ENCODE measurements at places on chromosomes 1 and 21. TPM values are rescaled to one million over a fixed set of nuclear protein-coding genes. Genes with fewer than 3 reads are reported as not detected.

Gene OR2T2
- not detected for total RNA-seq

GRCh38 chr1:118223426-118223825 lies 38.4 kb upstream of the SPAG17 start:
- no peaks in the 10 kb centered on the region for H3K36me3 ChIP-seq
- no peak overlapping the region for H3K27ac ChIP-seq
- no peaks in the 10 kb centered on the region for H3K27me3 ChIP-seq
- no peaks in the 10 kb centered on the region for H3K4me1 ChIP-seq

- peaks cover 46% of the 10 kb centered on the region for H3K27me3 ChIP-seq
- no peak overlapping the region for H3K27ac ChIP-seq
These were observed 30.4 kb downstream of the RIMS3 start for GRCh38 chr1:40634901-40635655.

DNA sequence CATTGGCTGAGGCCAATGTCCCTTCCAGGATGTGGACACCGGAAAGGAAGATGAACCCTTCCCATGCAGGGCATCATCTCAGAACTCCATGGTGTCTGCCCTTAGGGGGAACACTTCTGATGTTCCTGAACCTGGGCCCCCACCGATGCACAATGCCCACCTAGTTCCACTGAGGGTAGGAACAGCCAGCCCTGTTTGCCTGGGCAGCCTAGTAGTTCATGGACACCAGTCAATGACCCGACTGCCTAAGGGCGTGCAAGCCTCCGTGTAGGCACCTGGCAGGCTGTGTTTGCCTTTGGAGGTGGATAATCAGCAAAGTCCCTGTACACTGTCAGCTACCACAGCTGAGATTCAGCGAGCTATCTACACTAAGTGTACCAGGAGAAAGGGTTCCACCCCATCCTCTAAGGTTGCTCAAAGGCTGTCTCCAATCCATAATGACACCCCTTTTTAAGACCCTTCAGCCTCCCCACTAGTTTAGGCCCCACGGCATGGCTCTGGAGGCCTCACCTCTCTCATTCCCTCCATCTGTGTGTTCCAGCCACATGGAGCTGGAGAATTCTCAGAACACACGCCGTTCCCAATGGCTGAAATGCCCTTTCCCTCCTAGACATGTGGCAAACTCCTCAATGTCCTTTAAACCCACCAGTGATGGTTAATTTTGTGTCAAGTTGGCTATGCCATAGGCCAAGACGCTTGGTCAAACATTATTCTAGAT lies 124.8 kb upstream of the EDN2 start:
- no peaks in the 10 kb centered on the region for H3K27me3 ChIP-seq
- no peaks in the 10 kb centered on the region for H3K4me1 ChIP-seq
- no peak overlapping the region for H3K27ac ChIP-seq
- H3K4me3 ChIP-seq, result no peak overlapping the region
- DNase-seq, result no peak
- no peaks in the 10 kb centered on the region for H3K36me3 ChIP-seq

- no peak overlapping the region for H3K27ac ChIP-seq
- H3K36me3 ChIP-seq, result peaks cover 19% of the 10 kb centered on the region
- no peak overlapping the region for H3K4me3 ChIP-seq
- peaks cover 16% of the 10 kb centered on the region for H3K4me1 ChIP-seq
- H3K27me3 ChIP-seq, result no peaks in the 10 kb centered on the region
These were observed 48.2 kb upstream of the RCC1 start for GRCh38 chr1:28457678-28458077.

- no peak overlapping the region for H3K27ac ChIP-seq
- DNase-seq, result no peak
- H3K27me3 ChIP-seq, result no peaks in the 10 kb centered on the region
- H3K36me3 ChIP-seq, result no peaks in the 10 kb centered on the region
- no peak overlapping the region for H3K4me3 ChIP-seq
These were observed 26.1 kb downstream of the METTL13 start for GRCh38 chr1:171807556-171807955.

All from Calu3 (cell line).